ENCODE measurements at places on chromosomes 4 and X.

DNA sequence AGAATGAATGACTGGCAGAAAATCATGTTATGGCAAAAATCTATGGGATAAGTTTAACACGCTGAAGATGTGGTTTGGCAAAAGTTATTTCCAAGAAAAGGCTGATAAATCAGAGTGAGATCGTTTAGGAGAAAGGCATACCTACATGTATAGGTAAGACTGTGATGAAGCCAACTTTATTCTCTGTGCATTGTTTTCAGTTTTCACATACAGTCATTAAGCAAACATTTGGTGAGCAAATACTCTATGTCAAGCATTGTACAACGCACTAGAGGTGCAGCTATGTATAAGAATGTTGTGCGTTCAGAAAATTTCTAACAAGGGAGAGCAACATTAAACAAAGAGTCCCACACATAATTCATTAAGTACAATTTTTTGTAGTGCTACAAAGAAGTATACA is 121.7 kb downstream of the TEX13A start:
- no peak for DNase-seq

DNA sequence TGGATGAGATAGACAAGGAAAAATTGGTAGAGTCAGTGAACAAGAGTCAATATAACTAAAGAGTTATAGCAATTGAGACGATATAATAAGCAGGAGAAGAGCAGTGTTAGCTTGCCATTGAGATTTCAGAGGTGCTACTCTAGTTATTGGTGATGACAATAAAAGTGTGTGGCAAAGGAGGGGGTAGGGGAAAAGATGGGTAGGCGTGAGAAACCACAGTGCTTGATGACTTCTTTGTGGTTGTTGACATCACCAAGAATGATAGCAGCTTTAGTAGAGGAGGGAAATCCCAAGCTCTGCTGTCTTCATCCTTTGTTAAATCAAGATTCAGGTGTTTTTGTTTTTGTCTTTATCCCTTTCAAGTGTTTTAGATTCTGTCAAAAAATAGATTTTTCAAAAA is 179.9 kb upstream of the PPP3CA start:
- DNase-seq: no peak

- peak; percentile 48 for DNase-seq
These were observed 82.9 kb downstream of the LAS1L start for GRCh38 chrX:65451663-65452062.

DNA sequence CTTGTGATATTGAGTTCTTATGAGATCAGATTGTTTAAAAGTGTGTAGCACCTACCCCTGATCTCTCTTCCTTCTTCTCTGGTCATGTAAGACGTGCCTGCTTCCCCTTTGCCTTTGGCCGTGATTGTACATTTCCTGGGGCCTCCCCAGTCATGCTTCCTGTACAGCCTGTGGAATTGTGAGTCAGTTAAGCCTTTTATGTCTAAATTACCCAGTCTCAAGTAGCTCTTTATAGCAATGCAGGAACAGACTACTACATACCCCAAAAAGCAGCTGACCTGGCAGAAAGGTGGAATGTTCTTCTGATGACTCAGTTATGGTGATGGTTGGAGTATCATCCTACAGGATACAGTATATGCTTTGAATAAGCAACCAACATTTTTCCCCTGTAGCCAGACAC is 11.4 kb upstream of the MCUB start:
- DNase-seq: peak; percentile 79

DNA sequence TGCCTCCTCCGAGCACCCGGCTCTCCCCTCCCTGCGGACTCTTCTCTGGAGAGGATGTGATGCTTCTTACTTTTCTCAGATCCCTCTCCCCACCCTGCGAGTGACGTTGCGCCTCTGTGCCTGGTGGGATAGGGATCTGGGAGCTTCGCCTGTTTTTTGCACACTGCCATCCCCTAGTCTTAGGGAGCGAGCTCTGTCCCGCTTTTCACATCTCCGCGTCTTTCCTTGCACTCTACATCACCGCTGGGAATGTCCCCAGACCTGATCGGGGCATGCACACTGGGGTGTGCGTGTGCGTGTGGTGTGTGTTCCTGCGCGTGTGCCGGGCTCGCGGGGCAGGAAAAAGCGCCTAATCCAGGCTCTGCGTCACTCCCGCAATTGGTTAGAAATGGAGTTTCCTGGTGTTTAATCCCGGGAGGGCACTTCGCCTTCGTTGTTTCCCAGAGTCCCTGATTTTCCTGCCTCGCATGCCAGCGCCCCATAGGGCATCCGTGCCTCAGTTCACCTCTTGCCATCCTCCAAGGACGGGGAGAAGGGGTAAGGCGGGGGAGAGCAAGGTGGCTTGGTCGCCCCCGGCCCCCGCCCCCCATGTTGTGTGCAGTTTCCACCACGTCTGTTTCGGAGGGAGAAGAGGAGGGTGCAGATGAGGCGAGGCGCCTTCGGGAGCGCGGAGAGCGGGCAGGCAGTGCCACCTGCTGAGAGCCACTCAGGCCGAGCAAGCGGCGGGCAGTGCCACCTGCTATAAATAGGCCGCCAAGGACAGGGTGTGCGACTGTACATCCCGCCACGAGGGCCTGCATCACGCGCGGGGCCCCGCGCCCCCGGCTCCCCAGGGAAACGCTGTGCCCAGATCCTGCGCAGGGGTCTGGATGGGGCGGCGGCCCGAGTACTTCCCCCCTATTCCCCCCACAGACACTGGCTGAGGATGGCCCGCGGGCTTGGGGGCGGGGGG is 759 bp upstream of the TBC1D1 start:
- DNase-seq: no peak

GRCh38 chr4:183540410-183541009 is 35.7 kb downstream of the ING2 start:
- DNase-seq: no peak

DNA sequence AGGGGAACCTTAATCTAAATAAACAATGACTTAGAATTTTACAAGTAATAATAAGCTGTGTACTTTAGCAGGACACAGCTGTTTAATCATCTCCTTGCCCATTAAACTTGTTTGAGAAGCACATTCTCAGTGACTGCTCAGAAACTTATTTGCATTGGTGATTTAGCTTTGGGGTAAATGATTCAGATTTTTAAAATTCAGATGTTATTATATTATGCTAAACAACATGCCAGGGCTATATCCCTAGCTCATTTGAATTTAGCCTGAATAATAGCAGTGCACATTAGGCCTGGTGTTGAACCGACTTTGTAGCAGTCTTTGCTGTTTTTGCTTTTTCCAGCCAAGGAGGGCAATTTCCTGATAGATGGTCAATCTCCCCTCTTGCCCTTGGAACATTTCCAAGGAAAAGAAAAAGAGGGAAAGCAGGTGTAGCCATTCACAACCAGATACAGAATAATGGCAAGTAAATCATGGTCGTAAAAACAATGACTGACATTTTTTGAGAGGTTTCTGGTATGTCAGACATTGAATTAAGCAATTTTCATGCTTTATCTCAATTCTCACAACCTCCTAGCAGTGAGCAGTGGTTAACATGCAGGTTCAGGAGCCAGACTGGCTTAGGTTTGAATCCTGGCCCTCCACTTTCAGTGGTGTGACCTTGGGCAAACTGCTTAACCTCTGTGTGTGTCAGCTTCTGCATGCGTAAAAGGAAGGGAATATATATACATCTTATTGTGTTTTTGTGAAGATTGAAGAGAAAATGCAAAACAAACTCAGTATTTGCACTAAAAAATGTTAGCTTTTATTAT is 16.8 kb downstream of the ARHGEF38 start:
- no peak for DNase-seq

DNA sequence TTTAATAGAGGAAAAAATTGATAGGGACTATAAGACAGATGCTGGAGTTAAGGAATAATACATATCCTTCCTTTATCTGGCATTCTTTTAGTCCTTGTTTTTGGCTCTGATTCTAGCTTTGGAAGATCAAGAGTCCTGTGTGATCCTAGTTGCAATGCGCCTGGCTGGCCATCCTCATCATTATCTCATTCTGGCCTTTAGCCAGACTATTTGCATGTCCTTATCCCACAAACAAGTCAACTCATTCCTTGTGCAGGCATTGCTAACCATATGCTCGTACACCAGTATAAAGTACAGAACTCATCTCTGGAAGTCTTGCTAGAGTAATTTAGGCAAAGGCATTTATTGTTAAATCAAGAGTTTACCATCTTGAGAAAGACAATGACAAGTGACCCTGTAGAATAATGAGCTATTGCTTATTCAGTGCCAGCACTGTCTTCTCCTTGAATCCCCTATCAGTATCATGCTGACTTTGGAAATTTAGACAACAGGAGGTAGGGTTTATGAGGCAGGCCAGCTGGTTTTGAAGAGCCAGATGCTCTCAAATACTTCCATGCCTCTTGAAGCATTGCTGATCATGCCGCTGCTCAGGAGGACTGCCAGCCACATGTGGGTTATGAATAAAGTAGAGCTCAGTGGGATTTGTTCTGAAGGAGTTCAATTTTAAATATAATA is 1730.3 kb upstream of the TENM3 start:
- DNase-seq: no peak

GRCh38 chr4:127623797-127624083 is 9.0 kb upstream of the INTU start:
- peak; percentile 37 for DNase-seq

- DNase-seq: no peak
These were observed 8.7 kb downstream of the FABP2 start for GRCh38 chr4:119313237-119313636.

DNA sequence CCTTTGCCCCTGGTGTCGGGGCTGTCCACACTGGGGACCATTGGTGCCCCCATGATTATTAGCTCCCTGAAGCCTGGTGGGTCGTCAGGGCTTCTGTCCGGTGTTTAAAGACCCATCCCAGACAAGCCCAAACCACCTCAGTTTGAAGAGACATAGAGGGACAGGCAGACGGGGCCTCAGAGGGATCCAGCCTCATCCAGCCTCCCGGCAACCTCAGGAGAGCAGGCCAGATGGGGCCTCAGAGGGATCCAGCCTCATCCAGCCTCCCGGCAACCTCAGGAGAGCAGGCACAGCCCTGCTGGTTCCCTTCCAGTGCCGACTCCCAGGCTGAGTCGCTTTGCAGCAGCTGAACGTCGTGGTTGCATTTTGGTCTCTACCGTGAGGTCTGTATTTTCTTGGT is 32.1 kb downstream of the PIGG start:
- DNase-seq: no peak
